ENCODE measurements at places on chromosomes 1 and 21.

DNA sequence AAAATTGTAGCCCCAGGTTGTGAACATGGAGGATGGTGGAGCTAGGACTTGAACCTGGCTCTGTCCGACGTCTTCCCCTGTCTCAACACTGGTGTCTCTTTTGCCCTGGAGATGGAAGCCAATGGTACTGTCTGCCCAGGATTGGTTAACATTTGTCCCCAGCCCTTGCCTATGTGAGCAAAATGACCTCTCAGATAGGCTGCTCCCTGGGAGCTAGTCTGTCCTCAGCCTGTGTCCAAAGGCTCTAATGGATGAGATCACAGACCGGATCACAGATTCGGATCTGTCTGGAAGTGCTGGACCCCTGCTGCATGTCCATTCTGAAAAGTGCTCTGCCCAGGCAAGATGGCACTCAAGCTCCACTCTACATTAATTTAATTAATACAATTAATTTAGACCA is 394.4 kb upstream of the VAMP3 start:
- DNase-seq, result no peak

DNA sequence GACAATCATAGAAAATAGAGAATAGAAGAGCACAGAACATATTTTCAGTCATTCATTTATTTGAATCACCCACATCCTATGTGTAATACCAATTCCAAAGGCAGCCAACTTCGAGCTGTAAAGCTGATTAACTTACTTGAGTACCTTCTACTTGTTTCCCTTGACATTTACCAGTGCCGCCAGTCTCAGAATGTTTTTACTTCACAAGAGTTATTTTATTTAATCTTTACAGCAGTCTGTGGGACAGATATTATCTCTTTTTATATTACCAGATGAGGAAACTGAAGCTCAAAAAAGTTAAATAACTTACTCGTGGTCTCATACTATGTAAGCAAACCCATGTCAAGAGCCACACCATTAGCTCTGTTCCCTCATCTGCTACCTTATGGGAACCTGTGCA is 56.6 kb downstream of the FGGY start:
- DNase-seq, result no peak

DNA sequence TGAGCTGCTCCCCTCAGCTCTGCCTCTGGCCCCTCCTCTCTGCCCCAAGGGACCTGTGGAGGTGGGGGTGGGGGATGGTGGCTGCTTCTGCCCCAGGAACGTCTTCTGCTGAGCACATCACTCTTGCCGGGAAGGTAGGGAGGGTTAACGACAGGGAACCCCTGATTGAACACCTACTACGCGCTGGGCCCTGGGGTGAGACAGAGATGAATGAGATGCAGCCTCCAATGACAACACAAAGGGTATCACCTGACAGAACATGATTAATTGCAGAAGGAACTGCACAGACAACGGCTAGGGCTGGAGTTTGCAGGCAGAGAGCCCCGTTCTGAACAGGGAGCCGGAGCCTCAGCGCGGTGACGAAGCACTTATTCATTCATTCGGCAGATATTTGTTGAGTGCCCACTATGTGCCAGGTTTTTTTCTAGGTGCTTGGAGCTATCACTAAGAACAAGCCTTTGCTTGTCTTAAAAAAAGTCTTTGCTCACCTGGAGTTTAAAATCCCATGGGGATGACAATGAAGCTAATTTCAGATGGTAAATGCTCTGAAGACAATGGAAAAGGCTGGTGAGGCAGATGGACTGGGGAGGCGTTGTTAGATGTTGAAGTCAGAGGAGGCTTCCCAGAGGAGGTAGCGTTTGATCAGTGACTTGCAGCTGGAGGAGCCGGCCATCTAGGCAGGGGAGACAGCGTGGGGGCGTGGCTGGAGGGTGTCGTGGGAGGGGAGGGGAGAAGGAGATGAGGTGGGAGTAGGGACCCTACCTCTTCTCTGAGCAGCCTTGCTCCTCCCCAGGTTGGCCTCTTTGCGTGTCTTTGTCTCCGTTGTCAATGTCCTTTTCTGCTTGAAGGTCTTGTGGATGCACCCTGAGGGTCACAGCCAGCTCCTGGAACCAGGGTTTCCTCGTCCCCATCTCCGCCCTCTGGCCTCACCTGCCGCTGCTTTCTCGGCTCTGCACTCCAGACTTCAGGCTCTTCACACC is 103.1 kb upstream of the CSF3R start:
- DNase-seq, result no peak

DNA sequence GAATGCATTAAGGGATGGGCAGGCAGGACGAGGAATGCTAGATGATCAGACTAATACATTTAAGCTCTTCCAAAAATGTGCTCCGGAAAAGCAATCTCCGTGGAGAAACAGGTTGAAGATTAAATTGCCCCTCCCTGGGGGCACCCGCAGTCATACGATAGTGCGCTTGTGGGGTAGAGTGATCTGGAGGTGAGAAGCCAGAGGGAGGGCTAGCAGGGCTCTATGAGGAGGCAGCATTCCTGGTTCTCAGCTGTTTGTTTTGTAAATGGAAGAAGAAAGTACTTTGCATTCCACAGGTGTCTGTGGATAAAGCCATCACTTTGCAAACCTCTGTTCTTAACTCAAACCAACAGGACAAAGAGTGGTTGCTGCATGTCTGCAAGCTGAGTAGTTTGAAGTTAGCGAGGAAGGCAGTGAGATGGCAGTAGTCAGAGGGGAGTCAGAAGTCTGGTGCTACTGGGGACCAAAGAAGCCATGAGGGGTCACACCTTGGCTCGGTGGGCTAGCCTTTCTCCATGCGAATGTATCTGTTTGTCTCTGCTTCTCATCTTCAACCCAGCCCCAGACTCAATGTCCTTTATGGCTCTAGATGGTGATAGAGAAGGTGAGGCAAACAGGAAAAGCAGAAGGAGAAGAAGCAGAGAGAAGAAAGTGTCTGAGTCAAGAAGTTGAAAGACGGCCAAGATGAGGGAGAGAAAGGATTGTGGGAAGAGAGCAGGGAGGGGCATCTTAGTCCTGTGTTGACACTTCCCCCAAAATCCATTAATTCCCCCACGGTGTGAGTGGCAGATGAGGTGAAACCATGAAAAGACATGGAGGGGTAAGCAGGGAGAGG is 65.2 kb upstream of the GJA8 start:
- no peak for DNase-seq

- peak; percentile 97 for DNase-seq
Observed at GRCh38 chr1:154937085-154937987, 817 bp upstream of the PMVK start.

DNA sequence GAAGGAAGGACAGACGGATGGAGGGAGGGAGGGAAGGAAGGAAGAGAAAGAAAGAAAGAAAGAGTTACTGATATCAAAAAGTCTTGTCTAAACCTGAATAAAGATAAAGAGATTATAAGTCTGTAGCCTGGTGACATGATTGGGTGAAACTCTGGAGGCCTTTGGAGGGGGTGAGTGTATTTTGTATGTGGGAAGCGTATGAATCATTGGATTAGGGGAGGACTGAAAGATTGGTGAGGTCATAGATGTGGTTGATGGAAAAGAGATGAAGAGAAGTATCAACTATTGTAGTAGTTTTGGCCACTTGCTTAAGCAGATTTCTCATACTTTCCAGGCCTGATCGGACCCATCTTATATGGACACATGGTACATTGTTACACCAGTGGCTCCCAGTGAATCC is 11.5 kb upstream of the KCNJ6 start:
- DNase-seq, result no peak

DNA sequence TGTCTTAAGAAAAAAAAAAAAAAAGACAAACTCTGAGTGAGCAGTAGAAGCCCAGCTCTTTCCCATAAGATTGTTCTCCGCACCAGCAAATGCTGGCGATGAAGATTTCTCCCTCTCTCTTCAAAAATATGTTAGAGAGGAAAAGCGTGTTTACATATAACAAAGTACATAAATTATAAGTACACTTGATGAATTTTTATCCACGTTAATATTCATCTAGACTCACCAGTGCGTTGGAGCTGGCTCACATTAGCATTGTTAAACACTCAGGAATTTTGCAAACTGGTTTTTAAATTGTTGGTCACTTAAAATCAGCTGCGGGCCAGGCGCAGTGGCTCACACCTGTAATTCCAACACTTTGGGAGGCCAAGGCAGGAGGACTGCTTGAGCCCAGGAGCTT is 56.0 kb downstream of the RUNX3 start:
- DNase-seq, result no peak

DNA sequence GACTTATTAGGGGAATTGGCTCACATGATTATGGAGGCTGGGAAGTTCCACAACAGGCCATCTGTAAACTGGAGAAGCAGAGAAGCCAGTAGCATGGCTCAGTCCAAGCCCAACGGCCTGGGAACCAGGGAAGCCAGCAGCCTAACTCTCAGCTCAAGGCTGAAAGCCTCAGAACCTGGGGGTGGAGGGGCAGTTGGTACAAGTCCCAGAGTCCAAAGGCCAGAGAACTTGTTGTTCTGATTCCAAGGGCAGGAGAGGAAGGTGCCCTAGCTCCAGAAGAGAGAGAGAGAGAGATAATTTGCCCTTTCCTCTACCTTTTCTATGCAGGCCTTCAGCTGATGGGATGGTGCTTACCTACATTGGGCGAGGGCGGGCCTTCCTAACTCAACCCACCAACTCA is 55.3 kb downstream of the MAN1C1 start:
- DNase-seq, result no peak

DNA sequence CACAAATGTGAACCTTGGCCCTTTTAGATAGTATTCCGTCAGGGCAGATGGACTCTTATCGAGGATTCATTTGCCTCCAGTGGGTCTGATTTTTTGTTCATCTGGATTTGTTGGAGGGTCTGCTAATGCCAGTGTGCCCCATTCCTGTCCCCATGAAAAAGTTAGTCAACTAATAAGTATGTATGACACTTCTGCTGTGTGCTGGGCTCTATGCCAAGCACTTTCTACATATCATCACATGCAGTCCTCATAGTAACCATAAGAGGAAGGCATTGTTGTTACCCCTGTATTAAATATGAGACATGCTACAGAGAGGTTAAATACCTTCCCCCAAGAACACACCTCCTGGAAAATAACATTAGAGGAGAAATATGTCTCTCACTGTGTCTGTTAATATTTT is 46.6 kb upstream of the MAB21L3 start:
- DNase-seq, result no peak

DNA sequence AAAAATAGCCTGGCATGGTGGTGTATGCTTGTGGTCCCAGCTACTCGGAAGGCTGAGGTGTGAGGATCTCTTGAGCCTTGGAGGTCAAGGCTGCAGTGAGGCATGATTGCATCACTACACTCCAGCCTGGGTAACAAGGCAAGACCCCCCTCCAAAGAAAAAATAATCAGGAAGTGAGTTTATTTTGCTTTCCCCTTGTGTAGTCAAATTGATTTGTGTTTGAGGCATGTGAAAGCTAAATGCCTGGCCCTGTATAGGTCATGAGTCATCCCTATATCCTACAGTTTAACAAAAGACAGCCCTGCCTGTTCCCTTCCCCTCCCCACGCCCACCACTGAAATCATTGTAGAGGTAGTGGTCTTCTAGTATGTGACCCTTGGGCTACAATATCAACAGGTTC is 241.4 kb upstream of the JUN start:
- no peak for DNase-seq

DNA sequence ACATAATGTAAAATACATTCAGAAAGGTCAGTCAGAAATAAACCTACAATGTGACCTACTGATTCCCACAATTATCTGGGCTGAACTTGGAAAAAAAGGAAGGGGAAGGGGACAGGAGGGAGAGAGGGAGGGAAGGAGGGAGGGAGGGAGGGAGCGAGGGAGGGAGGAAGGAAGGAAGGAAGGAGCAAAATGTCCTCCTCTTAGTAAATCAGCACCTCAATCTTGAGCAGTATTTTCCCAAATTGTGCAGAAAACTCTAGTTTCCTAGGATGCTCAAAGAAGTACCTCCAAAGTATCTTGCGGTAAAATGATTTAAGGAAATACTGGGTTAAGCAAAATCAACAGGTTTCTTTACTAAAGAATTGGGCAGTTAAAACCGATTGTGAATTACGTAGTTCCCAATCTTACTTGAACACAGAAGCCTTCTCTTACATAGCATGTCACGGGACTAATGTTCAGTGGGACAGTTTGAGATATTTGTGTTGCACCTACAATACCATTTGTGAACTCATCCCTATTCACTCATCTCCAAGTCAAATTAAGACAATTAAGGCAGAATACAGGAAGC is 51.0 kb upstream of the ASPM start:
- no peak for DNase-seq

- DNase-seq, result no peak
Observed at GRCh38 chr21:37758982-37759381, 157.3 kb downstream of the KCNJ6 start.

- DNase-seq, result no peak
Observed at GRCh38 chr1:5973771-5974170, 18.5 kb downstream of the NPHP4 start.

DNA sequence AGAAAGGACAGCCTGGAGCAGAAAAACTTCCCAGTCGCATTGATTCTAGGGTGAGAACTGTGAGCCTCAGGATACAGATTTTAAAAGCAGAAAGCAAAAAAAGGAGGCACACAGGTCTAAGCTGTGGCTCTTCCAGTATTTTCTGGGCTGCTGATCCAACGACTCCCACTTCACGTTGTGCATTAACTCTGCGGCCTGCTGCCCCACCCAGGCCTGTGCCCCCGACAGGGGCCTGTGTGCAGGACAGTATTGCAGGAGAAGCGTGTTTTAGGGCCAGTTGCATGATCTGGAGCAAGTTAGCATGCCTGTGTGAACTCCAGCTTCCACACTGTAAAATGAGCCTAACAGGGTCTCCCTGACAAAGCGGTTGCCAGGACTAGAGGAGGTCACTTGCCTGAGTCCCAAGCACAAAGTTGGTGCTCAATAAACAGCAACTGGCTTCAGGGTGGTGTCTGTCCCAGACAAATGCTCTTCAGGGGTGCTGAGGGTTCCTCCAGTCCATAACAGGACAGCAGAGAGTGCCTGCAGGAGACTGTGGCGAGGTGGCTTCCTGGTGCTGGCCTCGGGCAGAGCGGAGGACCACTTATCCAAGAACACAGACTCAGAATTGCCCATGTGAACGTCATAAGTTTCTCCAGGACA is 66.8 kb upstream of the RAB4A start:
- no peak for DNase-seq

- DNase-seq, result no peak
Observed at GRCh38 chr21:35585155-35585554, 475.2 kb downstream of the SETD4 start.

GRCh38 chr1:1259951-1260600 is 13.6 kb upstream of the C1QTNF12 start:
- DNase-seq, result no peak

DNA sequence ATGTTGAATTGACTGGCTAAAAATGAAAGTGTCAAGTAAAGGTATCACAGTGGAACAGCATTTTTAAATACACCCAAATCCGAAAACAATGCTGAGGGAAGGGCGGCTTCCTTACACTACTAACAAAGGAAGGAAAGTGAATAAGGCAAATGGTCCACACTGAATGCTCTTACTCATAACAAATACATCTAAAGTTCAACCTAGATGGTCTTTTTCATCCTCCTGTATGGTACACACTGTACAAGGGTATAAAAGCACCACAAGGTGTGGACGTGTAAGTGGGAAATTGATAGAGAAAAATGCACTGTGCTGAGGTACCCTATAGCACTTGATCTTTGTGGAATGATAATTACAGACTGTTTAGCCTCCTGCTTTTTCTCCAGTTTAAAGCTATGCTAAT is 7.1 kb upstream of the PALMD start:
- no peak for DNase-seq

GRCh38 chr1:108961752-108962486 is 1.4 kb downstream of the CLCC1 start:
- no peak for DNase-seq

- DNase-seq, result no peak
Observed at GRCh38 chr1:43512681-43513080, 18.0 kb upstream of the PTPRF start.

- DNase-seq, result no peak
Observed at GRCh38 chr1:186512698-186513457, 52.0 kb upstream of the PDC start.

GRCh38 chr1:169762699-169763098 is 28.8 kb upstream of the SELE start:
- DNase-seq, result no peak
